WTC11 (cell line): ENCODE measurements at places on chromosomes 1 and 21. TPM values are rescaled to one million over a fixed set of nuclear protein-coding genes. Genes with fewer than 3 reads are reported as not detected.

DNA sequence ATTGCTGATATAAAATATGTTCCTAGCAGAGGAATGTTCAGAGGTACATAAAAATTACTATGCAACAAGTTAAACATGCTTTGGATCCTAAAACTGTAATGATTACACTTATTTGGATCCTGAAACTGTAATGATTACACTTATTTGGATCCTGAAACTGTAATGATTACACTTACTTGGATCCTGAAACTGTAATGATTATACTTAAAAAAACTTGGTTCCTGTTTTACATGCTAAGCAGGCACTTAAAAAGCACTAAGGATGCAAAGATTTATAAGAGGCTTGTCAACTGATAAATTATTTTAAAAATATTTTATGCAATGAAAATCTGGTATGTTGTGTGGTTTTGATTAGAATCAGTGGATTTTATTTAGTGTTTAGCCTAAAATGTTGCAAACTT lies 47.7 kb downstream of the ZNHIT6 start:
- no peak for DNase-seq

Gene RHBDL2
- 0.26 to 0.30 TPM (median 0.27 TPM) in 3 replicates for total RNA-seq

DNA sequence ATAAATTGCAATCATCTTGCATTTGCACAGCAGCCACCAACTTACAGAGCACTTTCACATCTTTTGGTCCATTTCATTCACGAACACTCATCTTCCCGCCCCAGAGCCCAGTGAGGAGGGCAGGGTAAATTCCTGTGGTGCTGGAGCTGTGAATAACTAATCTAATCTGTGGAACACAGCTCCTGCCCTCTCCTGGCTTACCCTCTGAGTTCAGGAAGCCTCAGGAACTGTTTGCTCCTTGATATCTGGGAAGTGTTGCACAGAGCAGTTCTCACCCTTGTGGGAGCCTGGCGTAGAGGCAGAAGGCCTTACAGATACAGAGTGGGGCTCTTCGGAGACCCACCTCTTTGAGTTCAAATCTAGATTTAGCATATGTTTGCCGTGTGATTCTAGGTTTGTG lies 11.6 kb upstream of the RD3 start:
- no peak for DNase-seq

DNA sequence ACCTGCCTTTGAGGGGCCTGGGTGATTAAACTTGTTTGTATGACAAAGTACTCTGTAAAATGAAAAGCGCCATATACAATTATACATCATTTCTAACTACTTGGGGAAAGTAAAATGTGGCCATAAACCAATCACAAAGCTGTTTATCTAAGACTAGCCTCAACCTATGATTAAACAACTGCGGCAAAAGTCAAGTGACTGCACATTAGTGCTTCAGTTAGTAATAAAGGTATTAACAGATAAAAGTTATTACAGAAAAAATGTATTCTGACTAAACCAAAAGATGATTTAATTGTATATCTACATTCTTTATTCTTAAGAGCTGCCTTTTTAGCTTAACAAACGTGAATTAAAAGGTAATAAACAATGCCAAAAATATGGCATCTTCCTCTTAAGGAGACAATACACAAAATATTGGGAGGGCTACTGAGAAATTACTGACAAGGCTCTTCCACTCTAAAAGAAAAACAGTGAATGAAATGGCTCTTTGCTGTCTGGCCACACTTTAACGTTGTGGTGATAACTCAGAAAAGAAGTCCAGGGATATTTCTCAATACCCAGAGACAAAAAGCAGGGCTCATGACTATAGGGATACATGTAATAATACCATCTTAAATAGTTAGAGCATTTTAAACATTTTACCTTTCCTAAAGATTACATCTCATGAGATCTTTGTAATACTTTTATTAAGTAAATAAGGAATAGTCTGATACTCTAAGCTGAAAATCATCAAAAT lies 8.6 kb downstream of the ARHGAP29 start:
- no peak for DNase-seq

Gene ASPM
- total RNA-seq, result 39.0 to 44.5 TPM (median 40.5 TPM) in 3 replicates

Gene IFNLR1
- 6.6 to 7.9 TPM (median 7.7 TPM) in 3 replicates for total RNA-seq

- DNase-seq, result no peak
Measured at GRCh38 chr1:56052041-56052440, 527.3 kb downstream of the PLPP3 start.

- no peak for DNase-seq
Measured at GRCh38 chr1:41448821-41449220, 35.7 kb downstream of the EDN2 start.

- no peak for DNase-seq
Measured at GRCh38 chr1:68484618-68485017, 12.3 kb downstream of the DEPDC1 start.

DNA sequence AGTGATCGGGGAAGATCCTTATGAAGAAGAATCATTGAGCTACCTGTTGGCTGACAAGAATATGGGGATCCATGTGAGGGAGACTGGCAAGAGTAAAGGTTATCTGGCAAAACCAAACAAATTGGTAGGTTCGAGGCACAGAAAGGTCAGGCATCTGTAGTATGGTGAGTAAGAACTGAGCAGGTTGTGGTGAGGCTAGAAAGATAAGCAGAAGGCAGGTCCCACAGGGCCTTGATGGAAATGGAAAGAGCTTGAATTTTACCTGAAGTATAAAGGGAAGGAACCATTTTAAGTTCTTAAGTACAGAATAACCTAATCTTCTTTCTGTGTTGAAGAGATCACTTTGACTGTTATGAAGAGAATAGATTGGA lies 11.1 kb downstream of the PTPRC start:
- no peak for DNase-seq

DNA sequence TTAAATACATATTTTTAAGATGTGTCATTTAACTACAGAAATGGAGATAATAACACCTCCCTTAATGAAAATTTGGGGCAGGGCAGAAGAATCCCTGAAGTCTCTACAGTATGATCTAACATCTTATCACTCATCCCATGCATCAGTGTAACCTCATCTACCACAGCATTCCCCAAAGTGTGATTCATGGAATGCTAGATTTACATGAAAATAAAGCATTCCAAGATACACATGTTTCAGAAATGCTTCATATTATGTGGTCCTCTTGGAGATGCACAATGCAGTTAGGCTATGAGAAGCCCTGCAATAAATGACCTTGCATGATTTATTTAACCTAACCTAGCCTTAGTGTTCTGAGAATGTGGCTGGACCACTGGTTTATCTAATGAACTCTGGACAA lies 166.9 kb upstream of the SYT6 start:
- DNase-seq, result no peak

Gene NBPF20
- total RNA-seq, result 0.44 to 0.69 TPM (median 0.66 TPM) in 3 replicates

DNA sequence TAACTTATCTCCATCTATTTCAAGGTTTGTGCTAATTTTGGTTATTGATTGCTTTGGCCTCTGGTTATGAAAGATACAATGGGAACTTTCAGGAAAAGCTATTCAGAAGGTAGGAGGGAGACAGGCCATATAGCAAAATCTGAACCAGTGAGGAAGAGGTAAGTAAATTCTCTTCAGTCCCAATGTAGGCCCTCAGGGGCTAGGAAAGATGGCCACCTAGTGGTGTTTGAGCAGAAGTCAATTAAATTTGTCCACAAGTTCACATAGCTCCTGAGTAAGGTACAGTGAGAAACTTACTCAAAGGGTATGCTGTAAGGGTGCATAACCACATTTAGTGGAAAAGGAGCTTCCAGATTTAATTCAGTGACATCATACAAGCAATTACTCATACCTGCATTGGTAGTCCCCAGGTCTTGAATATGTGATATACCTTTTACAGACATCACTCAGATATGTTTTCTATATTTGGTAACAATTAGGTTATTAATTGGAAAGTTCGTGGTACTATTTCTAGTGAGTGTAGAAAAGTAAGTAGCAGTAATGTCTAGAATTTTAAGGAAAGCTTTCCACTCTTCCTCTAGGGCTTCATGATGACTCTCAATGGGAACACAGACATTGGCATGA lies 21.4 kb upstream of the FMO1 start:
- peak; percentile 53 for DNase-seq

- no peak for DNase-seq
Measured at GRCh38 chr1:246508897-246509688, 2.0 kb upstream of the SMYD3 start.

Gene HES2
- 1.9 to 2.7 TPM (median 1.9 TPM) in 3 replicates for total RNA-seq

GRCh38 chr1:223212441-223212840 lies 69.4 kb upstream of the TLR5 start:
- DNase-seq, result no peak

GRCh38 chr1:121408354-121408753 lies 223.6 kb downstream of the SRGAP2C start:
- no peak for DNase-seq

DNA sequence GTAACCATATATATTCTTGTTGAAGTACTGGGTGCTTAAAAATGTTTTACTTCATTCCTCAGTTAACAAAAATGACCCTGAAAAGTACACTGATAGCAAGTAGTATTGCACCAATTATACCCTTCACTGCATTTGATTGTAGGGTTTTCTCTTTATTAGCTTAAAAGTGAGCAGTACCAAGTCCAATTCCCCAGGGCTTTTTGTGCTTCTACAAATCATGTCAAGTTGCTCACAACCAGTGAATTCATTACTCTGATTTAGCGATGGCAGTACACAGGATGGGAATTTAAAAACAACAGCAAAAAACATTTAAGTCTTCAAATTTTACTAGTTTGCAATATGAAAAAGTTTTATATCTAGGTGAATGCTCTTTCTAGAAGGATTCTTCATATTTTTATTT lies 436.4 kb downstream of the PTBP2 start:
- no peak for DNase-seq

DNA sequence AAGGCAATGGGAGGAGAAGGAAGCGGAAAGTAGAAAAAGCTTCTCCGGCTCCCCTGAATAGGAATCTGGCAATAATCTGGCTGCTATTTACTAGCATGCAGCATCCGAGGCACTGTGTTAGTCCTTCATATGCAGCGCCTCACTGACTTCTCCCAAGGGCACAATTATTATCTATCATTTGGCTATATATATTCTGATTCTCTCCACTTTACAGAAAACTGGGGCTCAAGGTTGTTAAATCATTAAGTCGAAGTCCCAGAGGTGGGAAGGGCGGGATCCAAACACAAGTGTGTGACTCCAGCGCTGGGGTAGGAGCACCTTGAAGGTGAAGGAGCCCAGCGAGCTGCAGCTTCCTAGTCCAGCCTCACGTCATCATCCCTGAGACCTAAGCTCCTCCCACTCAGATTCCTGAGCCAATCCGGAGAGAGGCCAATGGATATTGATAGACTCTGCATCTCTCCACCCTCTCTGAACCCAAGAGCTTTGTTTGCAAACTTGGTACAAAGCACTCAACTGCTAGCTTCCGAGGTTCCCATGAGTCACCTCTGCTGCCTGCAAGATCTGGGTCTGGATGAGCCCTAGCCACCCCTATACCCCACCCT lies 16.6 kb upstream of the EYA3 start:
- peak; percentile 75 for DNase-seq

Gene YOD1
- 9.8 to 12.0 TPM (median 10.2 TPM) in 3 replicates for total RNA-seq

DNA sequence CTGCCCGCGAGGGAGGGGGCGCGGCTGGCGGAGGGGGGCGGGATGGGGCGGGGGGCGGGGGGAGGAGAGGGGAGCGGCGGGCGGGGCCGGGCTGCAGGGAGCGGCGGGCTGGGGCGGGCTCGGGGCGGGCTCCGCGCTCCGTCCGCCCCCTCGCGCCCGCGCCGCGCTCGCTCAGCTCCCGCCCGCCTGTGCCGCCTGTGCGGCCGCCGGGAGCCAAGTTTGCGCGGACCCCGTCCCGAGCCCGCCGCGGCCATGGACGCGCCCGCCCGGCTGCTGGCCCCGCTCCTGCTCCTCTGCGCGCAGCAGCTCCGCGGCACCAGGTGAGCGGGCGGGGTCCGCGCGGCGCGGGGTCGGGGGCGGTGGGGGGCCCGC lies at the start of gene GABRD:
GABRD (plus strand) TSS at position 174 of the 372 bp plus-strand sequence; CDS start at position 253, 79 bp downstream.
- DNase-seq, result peak; percentile 51

GRCh38 chr1:222097588-222097987 lies 355.7 kb upstream of the DUSP10 start:
- no peak for DNase-seq

DNA sequence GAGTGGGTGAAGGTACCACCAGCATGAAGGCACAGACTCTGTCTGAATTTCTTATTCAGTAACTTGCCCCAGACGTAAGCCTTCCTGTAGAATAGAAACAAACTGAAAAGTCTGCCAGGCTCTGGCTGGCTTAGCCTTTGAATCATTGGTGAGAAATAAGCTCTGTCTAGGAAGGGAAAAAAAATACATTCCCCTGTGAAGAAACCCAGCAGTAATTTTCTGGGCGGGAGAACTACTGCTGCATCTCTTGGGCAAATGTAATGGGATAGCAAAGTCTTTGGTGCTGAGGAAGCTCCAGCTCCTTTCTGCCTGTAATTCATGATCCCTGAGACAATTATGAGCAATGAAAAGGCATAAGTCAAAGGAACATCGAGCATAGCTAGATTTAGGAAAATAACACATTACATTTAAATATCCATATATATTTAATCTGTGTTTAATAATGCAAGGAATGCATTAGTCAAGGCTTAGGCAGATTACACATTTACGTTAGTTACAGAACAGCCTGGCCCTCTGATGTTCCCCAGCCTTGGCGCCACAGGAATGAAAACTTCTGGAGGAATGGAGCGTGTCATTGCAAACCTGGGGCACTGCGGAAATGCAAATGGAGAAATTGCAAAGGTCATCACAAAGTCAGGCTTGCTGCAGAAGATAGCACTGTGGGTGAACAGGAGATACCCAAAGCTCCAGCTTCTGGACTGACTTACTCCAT lies 216.3 kb upstream of the CAMK1G start:
- no peak for DNase-seq

Gene NPHS2
- not detected in 3 replicates for total RNA-seq

Gene CD247
- 1.0 to 1.8 TPM (median 1.8 TPM) in 3 replicates for total RNA-seq

Gene MIGA1
- total RNA-seq, result 6.0 to 6.3 TPM (median 6.2 TPM) in 3 replicates

GRCh38 chr1:95119273-95119672 lies 2.1 kb downstream of the TLCD4 start:
- no peak for DNase-seq

DNA sequence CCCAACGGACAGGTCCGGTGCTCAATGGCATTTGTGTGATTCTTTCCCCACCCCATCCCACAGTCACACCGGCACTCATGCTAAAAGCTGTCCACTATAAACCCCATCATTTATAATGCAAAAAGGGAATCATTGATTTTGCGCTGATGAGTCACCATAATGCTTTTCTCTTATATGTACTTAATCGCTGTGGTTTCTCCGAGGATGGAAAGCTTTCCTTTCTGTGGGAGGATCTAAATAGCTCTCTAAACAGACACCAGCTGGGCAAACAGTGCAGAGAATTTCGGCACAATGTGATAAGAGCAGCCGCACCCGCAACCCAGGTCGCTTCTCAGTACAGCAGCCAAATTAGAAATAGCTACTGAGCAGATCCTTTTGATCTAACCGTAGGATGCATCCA lies 85.6 kb downstream of the SETD4 start:
- DNase-seq, result no peak

DNA sequence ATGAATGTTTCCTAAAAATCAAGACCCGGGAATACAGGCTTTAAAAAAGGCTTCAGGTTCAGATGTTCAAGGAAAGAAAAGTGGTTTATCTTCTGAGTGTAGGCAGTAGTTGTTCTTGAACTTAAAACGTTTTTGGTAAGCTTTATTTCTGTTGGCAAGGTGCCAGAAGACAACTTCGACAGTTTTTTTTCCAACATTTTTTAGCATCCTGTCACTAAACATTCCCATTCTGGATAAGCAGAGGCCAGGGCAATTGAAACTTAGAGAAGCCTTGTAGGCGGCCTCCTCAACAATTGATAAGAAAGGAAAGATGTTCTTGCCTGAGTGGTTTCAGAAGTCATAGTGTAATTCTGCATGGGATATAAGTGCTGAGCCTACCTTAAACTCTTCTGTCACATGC lies 66.7 kb downstream of the PATJ start:
- DNase-seq, result no peak

- no peak for DNase-seq
Measured at GRCh38 chr1:35633547-35633946, 7.8 kb downstream of the PSMB2 start.

Gene TTLL7
- 5.9 to 7.9 TPM (median 7.7 TPM) in 3 replicates for total RNA-seq
